ENCODE measurements at places on chromosomes 6 and 20.

GRCh38 chr6:135506270-135506997 is 8.9 kb upstream of the AHI1 start:
- peak; percentile 67 for DNase-seq

DNA sequence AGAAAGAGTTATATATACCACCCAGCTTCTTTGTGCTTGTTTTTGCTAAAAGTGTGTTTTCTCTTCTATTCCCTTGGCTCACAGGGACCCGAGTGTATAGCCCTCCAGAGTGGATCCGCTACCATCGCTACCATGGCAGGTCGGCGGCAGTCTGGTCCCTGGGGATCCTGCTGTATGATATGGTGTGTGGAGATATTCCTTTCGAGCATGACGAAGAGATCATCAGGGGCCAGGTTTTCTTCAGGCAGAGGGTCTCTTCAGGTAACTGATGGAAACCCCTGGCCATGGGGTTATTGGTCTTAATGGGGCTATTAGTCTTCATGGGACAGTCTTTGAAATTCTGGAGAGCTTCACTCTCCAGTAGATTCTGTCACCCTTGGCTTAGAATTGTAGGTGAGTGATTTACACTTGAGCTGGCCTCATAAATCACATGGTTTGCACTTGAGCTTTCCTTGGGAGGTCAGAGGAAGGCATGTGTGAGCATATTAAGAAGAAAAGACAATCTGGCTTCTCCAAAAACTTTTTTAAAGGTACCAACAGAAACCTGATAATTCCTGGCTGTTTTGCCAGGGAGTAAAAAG is 3.0 kb downstream of the PIM1 start:
- no peak for DNase-seq

DNA sequence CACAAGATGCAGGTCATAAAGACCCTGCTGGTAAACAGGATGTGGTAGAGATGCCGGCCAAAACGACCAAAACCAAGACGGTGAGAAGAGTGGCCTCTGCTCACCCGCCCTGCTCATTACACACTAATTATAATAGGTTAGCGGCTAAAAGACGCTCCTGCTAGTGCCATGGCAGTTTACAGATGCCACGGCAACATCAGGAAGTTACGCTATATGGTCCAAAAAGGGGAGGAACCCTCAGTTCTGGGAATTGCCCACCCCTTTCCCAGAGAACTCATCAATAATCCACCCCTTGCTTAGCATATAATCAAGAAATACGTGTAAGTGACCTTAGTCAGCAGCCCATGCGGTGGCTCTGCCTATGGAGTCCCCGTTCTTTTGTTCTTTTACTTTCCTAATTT is 17.6 kb downstream of the BHLHE23 start:
- DNase-seq = no peak

DNA sequence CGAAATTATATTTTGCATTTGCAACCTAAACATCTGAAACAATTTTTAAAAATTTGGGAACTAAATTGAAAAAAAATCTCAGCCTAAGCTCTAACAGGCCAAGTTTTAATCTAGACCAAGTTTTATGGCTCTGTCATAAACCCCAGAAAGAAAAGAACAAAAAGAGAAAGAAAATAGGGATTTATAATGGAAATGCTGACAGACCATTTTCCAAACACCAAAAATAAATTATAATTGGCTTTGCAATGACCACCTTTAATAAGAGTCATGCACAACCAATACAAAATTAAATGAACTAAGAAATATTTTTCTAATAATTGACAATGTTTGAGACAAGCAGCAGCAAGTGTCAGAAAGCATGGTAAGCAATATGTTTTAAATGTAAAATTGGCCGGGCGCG is 72.6 kb downstream of the WDR27 start:
- no peak for DNase-seq
